ENCODE measurements at places on chromosomes 2 and 18.

- no peak for DNase-seq
These were observed 1.1 kb downstream of the COLEC11 start for GRCh38 chr2:3595985-3596384.

GRCh38 chr2:73892631-73893329 is at the start of gene ACTG2:
Gene ACTG2, plus strand, starts transcription at chr2:73893008. Its CDS starts 8,304 bp downstream, at chr2:73901312.
- no peak for DNase-seq

- DNase-seq: no peak
These were observed 65.4 kb downstream of the AAK1 start for GRCh38 chr2:69578198-69578540.

GRCh38 chr2:229784791-229785190 is 70.4 kb upstream of the DNER start:
- no peak for DNase-seq

GRCh38 chr2:224671731-224672130 is 44.4 kb downstream of the CCDC195 start:
- no peak for DNase-seq

- DNase-seq: no peak
These were observed 27.7 kb downstream of the KCTD18 start for GRCh38 chr2:200482194-200482593.

- DNase-seq: no peak
These were observed 38.4 kb downstream of the LONRF2 start for GRCh38 chr2:100283724-100284501.

DNA sequence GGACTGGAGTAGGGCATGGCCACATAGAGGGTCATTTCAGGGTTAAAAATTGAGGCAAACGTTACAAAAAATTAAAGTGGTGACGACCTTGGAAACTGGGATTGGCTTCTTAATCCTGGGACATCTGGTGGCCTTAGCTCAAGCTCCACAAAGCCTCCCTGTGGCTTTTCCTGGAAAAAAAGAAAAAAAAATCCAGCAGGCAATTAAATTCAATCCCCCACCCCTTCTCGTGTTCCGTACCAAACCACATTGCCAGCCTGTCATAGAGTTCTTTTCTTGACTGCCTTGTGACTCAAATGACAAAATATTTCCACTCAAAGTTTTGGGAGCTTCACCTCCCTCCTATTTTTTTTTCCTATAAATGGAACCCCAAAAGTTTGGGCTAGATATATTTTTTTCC is 195.6 kb downstream of the HRH4 start:
- no peak for DNase-seq

GRCh38 chr2:36485521-36485920 is 112.4 kb downstream of the FEZ2 start:
- no peak for DNase-seq

- DNase-seq: no peak
These were observed 99.6 kb downstream of the CELF4 start for GRCh38 chr18:37465958-37466357.

DNA sequence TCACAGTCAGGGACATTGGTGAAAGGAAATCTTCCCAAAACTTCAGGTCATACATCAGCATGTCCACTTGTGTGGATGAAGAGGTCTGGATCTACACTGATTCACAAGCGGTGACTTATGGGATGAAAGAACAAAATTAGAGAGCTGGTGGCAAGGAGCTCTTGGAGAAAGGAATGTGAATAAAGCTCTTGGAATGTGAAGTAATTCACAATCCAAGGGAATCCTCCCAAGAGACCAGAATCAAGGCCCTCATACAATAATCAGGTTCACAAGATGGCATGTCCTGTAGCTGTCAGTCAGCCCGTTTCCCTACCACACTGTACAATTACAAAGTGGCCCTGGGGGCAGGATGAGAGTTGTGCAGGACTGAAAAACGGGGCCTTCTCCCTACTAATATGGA is 96.2 kb downstream of the MRPS9 start:
- no peak for DNase-seq

- no peak for DNase-seq
These were observed 42.5 kb upstream of the ATP8B1 start for GRCh38 chr18:57845605-57846074.

GRCh38 chr2:166449439-166449838 is 44.6 kb downstream of the SCN7A start:
- DNase-seq: no peak

DNA sequence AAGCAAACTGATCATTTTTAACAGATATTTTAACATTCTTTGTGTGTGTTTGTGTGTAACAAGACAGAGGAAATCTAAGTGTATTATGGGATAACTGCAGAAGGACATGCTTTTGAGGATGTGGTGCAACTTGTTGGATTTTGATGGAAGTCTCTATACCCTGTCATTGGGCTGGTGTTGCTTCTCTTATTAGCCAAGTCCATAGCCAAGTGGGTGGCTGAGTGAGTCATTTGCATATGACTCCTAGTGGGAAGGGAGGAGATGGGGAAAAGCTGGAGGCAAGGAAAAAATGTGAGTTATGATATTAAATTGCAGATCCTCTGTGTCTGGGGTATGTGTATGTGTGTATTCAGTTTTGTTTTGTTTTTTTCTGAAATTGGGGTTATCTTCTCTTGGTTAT is 879.9 kb downstream of the DCC start:
- DNase-seq: no peak
